LNCaP clone FGC (cell line): ENCODE measurements at places on chromosomes 6 and 20.
A peak's percentile ranks its signal among the peaks of the same experiment; 100 is the strongest.

- no peak for DNase-seq
Measured at GRCh38 chr6:130720076-130720715, 107.0 kb upstream of the SMLR1 start.

- DNase-seq = no peak
Measured at GRCh38 chr20:5654557-5654956, 95.6 kb upstream of the SHLD1 start.

DNA sequence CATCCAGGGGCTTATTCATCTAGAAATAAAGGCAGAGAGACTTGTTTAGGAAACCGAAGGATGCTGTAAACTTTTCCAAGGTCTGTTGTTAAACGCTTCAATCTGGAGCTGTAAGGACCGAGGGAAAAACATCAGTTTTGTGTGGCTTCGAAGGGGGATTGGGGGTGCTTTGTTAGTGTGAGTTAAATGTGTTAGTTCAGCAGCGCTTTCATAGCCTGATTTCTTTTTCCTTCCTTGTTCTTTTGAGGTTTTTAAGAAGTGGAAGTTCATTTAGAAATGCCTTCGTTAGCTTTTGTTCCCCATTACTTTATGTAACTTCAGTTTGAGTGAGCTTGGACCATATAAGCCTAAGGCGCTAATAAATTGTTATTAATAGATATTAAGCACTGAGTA is 1.5 kb downstream of the ANKS1A start:
- no peak for DNase-seq

- no peak for DNase-seq
Measured at GRCh38 chr6:166721576-166721975, 94.5 kb upstream of the RPS6KA2 start.

DNA sequence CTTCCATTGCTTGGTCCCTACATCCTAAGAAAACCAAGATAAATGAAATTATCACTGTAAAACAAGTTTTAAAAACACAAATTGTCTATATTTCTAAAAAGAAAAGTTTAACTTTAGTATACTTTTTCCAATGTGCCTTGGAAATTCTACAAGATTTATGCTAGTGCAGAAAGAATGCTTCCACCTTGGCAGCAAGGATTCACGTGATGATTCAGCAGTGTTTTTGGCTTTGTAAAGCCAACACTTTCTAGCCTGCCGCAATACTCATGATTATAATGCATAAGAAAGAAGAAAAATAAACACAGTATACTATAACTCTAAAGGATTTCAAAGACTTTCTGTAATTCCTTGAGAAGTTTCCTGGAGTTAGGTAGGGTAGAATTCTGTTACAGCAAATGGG is 442.7 kb downstream of the TENT5A start:
- no peak for DNase-seq

GRCh38 chr6:30722280-30723112 is 2.3 kb downstream of the TUBB start:
- DNase-seq = no peak

DNA sequence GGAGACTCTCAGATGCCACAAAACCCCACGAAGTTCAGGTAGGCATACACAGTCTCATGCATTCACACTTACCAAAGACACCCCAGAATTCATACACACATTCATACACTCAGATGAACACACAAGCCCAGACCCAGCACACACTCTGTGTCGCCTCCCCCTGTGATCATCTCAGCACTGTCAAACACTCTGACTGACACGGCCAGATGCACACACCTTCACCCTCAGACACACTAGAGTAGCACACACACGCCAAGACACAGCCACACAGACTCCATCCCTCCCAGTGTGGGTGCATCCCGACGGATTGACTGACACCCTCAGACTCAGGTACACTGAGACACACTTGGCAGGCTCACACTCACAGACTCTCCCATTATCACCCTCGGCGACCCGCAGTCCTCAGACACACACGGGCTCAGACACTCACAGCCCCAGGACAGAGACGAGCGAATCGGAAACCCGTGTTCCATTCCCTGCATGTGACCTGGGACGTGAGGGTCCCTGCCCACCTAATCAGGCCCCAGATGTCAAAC is 872 bp upstream of the RIMS4 start:
- DNase-seq = no peak

GRCh38 chr6:137806914-137807682 is 60.0 kb upstream of the TNFAIP3 start:
- DNase-seq = no peak

- DNase-seq = no peak
Measured at GRCh38 chr20:10419550-10420133, 14.4 kb downstream of the MKKS start.

GRCh38 chr6:18022398-18023231 is 35.2 kb upstream of the KIF13A start:
- DNase-seq = no peak

DNA sequence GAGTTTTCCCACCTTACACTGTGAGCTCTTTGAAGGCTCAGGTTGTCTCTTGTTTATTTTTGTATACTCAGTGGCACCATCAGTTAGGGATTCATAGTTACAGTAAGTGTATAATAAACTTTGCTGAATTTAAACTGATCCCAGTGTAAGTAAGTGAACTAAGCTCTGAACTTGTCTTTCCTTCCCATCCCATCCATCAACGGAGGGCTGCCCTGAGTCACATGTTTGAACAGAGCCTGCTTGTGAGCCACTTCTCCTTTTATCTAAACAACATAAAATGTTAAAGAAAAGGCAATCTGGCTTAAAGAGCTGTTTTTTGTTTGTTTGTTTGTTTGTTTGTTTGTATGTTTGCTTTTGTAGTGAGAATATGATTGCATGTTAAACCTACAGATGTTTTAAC is 185.7 kb upstream of the MARCKS start:
- no peak for DNase-seq

DNA sequence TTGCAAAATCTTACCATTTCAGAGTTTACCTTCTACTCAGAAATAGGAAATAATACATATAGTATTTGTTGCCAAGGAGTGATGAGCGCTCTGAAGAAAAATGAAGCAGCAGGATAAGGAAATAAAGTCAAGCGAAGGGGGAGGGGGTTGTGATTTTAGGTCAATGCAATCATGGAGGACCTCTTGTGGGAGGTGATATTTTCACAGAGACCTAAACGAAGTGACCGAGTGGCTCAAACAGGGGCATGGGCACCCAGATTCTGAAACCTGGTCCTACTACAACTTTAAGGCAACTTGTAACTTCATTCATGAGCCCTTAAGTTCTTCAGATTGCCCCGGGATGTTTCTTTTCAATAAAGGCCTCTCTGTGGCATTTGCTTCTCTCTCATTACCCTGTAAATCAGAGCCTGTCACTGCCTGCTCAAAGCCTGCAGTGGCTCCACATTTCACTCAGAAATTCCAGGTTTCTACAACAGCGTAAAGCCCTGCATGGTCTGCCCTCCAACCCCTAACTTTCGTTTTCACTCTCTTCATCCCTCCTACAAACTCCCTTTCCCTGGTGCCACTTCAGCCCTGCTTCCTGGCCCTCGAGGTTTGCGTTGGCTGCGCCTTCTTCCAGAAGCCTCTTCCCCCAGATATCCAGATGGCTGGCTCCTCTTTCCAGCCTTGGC is 162.7 kb downstream of the TBC1D7 start:
- no peak for DNase-seq

GRCh38 chr20:23140991-23141390 is 54.9 kb upstream of the CD93 start:
- no peak for DNase-seq

DNA sequence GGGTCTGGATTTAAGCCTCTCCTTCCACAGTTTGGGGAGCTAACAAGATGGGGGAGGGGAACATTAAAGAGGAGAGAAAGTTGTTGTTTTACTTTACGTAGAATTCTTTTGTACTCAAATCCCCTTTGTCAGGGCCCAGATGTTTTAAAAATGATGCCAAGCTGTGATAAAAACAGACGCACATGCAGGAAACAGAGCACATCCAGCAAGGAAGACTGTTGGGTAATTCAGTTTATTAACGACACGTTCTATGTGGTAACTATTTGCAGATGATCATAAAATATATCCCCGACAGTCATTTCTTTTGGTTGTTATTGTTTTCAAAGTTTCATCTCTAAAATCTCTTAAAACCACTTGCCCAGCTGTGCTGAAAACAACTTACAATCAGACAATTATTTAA is 307.0 kb upstream of the PRDM1 start:
- no peak for DNase-seq

- DNase-seq = peak; percentile 54
Measured at GRCh38 chr20:25553819-25554296, 31.5 kb downstream of the NINL start.

GRCh38 chr20:34024723-34025351 is 31.1 kb downstream of the RALY start:
- DNase-seq = no peak

GRCh38 chr6:137165375-137166246 is 7.8 kb downstream of the IL22RA2 start:
- DNase-seq = no peak

DNA sequence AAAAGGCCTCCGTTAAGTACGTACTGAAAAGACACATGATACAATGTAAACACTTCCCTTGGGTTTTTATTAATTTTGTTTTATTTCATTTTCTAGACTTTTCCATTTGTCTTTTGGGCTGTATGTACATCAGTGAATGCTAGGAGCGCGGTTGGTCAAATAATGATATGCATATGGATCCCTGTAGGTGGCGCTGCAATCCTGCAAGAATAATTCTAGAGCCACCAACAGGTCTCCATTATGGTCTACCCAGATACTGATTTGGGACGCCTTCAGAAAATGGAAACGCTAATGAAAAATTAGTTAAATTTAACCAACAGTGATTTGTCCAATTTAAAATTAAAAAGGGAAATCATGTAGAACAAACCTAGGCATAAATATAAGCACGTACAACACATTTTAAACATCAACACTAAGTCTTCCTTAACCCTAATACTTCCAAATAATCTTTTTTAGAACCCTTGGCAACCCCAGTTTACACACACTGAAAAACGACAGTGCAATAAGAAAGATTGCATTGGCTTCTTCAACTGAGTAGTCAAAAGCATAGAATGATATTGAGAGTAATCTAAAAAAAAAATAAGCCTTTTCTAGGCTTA is 433.5 kb downstream of the RFPL4B start:
- DNase-seq = peak; percentile 54

DNA sequence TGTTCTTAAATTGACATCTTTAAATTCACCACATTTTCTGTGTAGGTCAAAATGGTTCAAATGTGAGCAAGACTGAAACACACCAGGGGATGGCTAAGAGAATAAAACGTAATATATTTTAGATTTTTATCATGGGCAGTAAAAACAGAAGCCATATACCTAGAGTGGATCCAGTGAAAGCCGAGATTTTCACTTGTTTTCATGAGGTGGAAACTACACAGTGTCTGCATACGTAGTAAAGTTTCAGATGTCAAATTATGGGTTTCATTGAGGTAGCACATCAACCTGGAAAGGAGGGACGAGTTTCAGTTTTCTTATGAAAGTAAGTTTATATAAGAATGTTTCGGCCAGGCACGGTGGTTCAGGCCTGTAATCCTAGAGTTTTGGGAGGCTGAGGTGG is 25.9 kb downstream of the METTL24 start:
- no peak for DNase-seq

GRCh38 chr6:158560836-158561320 is 987 bp downstream of the TMEM181 start:
- DNase-seq = no peak

DNA sequence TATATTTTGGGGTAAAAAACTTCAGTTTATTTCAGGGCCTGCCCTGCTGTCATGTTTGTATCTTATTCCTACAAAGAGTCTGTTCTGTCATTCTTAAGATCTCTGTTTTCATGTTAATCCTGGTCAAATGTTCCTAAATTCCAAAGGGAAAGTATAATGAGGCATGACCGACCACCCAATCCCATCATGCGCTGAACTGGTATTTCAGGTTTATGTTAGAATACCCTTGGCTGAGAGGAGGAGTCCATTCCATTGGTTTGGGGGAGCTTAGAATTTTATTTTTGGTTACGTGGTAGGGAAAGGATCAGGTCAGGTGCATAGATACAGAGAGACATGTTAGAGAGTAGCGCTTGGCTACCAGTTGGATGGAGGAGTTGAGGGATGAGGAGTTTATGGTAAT is 25.7 kb downstream of the CFAP61 start:
- no peak for DNase-seq

DNA sequence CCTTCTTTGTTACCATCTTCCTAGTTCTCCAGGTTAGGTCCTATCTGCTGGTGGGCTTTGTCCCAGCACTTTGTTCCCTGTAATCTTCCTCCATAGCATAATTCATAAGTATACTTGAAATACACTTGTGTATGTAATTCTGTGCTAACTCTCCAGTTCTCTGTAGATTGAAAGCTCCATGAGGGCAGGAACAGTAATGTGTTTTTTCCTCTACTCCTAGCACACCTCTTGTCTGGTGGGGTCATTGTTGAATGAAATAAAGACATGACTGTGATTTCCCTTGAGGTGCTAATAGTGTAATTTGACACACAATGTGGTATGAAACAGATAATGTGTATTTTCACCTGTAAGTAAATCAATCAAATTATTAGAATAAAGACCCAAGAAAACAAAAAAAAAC is 30.0 kb downstream of the MAP3K4 start:
- no peak for DNase-seq

GRCh38 chr20:60123652-60124051 is 165.4 kb downstream of the CDH26 start:
- no peak for DNase-seq

DNA sequence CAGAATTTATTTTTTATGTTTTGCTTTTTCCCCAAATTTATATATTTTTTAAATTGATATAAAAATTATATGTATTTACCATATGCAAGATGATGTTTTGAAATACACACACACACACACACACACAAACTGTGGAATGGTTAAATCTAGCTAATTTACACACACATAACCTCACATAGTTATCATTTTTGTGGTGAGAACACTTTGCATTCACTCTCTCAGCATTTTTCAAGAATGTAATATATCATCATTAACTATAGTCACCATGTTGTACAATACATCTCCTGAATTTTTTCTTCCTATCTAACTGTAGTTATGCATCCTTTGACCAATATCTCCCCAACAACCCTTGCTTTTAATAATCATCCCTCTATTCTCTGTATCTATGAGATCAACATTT is 52.2 kb downstream of the GFRAL start:
- DNase-seq = no peak

- DNase-seq = no peak
Measured at GRCh38 chr20:1377341-1377871, 15.4 kb downstream of the FKBP1A start.

DNA sequence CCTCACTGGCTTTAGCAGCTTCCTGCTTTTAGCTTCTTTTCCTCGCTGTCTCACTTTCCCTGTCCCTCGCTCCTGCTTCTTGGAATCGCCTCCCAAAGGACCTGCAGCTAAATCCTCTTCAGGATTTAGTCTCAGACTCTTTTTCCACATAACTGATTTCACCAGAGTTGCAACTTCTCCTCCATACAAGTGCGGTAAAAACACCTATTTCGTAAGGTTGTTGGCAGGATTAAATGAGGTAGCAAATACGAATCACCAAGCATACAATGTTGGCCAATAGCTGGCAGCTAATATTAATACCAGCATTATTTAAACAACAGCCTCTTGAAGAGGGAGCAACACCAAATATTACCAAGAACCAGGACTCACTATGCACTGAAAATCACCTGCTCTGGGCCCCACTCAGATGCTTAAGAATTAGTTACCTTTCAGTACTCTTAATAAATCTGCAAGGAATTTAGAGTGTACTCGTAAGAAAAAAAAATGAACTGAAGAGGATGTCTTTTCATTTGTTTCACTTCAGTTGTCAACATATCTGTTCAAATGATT is 123.0 kb downstream of the DTNBP1 start:
- DNase-seq = no peak

GRCh38 chr20:2698912-2699311 is 6.3 kb downstream of the EBF4 start:
- no peak for DNase-seq

- no peak for DNase-seq
Measured at GRCh38 chr6:3350252-3350796, 91.6 kb downstream of the PSMG4 start.

GRCh38 chr20:40604416-40604815 is 84.6 kb downstream of the MAFB start:
- DNase-seq = no peak
